ENCODE measurements at places on chromosomes 13 and 19.
A peak's percentile ranks its signal among the peaks of the same experiment; 100 is the strongest.

- no peak for DNase-seq
Measured at GRCh38 chr13:109274188-109274821, 512.1 kb downstream of the IRS2 start.

- DNase-seq: no peak
Measured at GRCh38 chr13:107883561-107884175, 331.7 kb downstream of the LIG4 start.

DNA sequence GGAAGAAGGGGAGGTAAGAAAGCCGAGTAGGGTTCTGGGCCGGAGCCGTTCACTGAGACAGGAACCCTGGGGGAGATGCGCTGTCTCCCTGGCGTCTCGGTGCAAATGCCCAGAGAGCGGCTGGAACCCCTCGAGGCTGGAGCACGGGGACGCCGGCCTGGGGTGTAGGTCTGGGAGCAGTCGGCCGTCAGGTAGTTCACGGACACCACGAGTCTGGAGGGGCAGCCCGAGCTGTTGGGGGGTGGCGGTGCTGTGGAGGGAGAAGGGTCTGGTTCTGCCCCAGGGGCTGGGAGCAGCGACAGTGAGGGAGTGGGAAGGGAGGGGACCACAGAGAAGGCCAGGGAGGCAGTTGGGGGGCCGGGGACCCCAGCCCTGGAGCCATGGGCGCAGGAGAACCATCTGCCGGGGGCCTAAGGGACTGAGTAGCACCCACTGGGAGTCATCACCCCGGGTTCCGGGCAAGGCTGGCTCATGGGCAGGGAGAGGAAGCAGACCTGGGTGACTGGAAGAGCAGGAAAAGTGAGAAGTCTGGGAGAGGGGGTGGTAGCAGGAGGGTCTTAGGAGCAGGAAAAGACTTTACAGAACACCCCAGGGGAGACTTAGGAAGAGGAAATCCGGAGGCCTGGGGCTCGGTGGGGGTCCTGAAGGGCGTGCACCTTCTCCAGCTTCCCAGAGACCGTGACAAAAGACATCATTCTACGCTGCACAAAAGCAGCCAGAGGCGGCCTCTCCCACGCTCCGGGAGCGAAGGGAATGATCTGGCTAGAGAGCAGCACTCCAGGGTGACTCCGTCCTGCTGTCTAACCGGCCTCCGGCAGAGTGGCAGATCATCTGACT is 173.1 kb upstream of the SOX1 start:
- DNase-seq: no peak

GRCh38 chr13:84730376-84730775 is 848.1 kb upstream of the SLITRK1 start:
- no peak for DNase-seq

DNA sequence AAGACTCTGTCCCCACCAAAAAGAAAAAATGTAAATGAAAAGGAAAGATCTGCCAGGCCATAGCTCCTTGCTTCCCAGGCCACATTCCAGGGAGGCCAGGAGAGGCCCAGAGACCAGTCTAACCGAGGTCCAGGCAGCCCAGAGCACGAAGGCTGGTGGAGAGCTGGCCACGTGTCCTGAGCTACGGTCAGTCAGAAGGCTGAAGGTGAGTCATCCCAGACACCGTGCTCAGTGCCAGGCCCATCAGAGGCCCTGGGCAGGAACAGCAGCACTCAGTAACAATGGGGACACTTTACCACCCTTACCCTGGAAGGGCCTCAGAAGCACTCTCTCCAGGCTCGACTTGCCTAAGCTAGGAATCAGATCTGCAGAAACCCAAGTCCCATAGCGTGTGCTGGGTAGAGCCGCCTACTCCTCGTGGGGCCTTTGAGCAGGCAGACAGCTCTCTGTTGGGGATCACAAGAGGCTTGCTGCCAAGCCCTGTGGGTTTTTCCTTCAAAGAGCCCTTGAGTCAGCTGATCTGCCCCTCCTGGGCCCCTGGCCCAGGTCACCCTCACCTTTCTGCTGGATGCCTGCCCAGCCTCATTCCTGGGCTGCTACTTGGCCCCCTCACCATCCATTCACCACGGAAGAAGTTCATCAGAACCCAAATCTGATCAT is 11.6 kb upstream of the DNMT1 start:
- no peak for DNase-seq

DNA sequence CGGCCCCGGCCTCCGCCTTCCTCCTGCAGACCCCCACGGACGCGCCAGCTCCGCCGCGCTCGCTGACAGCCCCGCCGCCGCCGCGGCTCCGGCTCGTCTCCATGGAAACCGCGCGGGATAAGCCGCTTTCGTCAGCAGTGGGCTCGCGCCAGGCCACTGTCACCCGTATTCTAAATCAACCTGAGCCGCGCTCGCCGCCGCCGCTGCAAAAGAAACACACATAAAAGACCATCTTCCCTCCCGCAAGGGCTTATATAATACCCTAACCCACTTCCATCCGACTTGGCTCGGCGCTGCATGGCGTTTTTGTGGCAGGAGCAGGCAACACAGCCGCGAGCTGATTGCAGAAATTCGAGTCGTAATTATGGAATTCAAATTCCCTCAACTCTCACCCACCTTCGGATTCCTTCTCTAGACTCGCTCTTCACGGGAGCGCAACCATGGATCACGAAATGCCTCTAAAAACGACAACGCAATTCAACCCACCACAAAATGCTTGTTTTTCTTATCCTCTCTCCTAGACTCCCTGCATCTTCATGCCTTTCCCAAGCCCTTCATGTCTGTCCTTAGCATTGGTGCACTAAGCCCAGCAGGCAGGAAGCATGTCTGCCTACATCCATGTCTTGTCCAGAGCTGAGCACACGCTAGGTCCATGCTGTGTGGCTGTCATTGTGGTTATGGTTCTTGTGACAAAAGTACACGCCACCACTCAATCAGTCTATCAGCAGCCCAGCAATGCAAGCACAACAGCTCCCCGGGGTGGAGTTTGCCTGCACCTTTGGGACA is at the start of gene AMER2:
AMER2 (minus strand) TSS at position 772 of the 786 bp plus-strand sequence; CDS start at position 103, 669 bp downstream.
- DNase-seq: no peak

DNA sequence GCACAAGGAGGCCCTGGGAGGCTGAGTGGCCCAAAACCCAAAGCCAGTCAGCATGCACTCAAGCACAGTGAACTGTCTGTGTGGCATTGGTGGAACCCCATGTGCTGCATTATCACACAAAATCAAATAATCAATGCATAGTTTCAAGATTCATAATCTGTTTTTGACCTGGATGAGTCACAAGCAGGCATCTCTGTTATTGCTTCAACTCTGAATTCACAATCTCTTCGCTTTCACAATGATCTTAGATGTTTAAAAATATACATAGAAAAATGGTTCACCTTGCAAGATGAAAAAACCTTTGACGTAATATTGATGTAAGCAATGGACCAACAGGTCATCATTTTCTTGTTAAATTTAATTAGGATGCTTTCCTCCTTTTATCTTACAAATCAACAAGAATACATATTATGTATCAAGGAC is 455.4 kb downstream of the IRS2 start:
- no peak for DNase-seq

DNA sequence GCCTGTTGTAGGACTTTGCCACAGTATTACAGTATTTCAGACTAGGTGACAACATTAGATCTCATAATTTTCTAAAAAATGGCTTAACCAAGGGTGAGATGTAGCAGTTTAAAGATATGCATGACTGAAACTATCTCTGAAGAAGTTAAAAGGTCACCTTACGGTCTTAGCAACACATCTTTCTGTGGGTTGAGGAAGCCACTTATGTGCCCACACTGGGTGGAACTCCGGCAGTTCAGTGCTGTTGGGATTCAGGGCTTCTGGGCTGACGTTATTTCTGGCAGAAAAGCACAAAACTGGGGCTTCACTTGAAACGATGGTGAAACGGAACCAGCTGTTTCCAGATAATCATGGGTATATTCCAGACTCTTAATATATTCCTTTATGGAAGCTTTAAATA is 697.3 kb downstream of the PCDH9 start:
- DNase-seq: no peak

GRCh38 chr13:40971321-40971720 is 47.8 kb downstream of the ELF1 start:
- DNase-seq: no peak

- DNase-seq: no peak
Measured at GRCh38 chr13:102940143-102940542, 94.3 kb downstream of the ERCC5 start.

DNA sequence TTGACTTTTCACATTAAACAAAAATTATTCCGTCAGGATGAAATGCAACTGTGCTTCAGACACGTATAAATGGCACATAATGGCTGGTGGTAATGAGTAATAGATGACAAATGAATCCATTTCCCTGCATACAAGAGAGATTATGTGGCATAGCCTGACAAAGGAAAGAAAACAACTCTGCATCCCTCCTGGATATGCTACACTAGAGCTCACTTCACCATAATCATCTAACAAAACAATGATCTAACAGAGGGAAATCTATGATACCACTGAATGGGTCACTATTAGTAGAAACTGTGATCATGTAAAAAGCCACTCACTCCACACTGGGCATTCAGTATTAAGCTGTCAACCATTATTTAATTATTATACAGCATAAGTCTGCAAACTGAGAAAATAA is 1498.4 kb downstream of the EFNB2 start:
- DNase-seq: no peak

DNA sequence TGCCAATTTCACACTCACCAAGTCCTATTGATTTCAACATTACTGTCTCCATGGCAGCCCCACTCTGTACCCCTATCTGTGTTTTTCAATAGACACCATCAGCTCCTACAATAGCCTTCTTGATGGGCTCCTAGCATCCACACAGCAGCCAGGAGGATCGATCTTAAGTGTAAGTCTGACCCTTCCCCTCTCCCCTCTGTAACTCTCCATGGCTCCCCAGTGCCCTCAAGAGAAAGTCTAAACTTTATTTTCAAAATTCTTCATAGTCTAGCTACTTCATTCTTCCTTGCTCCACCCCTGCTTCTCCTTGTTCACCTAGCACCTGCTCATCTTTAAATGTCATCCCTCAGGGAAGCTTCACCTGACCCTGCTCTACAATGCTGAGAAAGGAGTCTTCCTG is 30.0 kb upstream of the ZNRF4 start:
- no peak for DNase-seq

- peak; percentile 65 for DNase-seq
Measured at GRCh38 chr19:44025217-44025936, at the start of gene ZNF222. Gene ZNF222, plus strand, starts transcription at chr19:44025379. Its CDS starts 58 bp downstream, at chr19:44025437.

- DNase-seq: no peak
Measured at GRCh38 chr13:40130871-40131636, 475.6 kb downstream of the COG6 start.

- DNase-seq: no peak
Measured at GRCh38 chr19:56864443-56865125, 24.1 kb upstream of the PEG3 start.

GRCh38 chr13:93522501-93522900 is 295.9 kb downstream of the GPC6 start:
- DNase-seq: no peak

DNA sequence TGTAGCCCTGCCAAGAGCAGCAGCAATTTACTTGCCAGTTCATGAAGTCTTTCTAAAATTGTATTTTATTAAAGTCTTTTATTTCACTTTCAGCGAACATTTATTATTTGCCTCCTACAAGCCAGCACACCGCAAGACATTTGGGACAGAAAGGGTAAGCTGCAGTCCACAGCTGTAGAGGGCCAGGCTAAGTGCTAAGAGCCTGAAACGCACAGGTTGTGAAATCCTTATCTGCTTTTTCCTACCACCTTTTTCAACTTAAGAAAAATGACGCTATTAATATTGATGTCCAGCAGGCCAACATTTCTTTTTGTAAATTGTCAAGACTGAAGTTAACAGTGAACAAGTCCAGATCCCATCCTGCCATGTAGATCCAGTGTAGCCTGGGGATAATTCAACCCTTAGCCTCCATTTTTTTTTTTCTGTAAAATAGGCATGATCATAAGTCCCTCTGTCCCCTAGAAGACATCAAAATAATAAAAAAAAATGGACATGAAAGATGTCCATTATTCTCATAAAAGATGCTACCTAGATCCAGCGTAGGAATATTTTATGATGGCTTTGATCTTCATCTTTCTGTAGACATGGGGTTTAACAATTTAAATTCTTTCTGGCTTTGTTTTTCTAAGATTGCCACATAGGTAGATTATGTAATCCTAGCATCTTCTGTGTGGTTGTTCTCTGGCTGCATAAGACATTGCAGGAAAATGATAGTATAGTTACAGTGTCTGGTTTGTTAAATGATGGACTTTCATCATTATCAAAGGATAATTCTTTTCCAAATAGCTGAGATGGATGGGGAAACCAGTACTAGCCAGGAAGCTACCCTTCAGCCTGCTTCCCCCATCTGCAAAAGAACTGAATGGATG is 128.4 kb downstream of the SHISA2 start:
- DNase-seq: no peak

DNA sequence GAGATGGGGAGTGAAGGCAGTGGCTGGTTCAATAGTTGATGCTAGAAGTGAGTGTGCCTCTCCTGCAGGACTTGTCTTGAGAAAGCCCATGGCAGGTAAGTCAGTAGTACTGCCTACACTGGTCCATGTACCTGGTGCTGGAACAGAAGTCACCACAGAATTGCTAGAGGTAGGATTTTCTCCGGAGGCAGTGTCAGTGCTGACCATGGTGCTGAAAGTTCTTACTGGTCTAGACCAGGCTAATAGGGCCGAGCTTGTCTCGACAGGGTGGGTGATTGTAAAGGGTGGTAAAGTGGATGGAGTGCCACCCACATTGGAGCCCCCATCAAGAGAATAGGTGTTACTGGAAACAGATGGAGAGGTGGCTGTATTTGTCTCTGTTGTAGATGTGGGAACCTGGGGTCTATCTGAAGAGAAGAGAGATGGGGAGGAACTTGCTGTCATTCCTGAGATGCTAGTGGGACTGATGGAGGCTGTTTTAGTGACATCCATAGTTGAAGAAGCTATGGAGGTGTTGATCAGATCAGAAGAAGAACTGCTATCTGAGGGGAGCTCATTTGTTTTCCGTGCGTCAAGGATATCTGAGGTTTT is 36.6 kb downstream of the MUC16 start:
- no peak for DNase-seq

DNA sequence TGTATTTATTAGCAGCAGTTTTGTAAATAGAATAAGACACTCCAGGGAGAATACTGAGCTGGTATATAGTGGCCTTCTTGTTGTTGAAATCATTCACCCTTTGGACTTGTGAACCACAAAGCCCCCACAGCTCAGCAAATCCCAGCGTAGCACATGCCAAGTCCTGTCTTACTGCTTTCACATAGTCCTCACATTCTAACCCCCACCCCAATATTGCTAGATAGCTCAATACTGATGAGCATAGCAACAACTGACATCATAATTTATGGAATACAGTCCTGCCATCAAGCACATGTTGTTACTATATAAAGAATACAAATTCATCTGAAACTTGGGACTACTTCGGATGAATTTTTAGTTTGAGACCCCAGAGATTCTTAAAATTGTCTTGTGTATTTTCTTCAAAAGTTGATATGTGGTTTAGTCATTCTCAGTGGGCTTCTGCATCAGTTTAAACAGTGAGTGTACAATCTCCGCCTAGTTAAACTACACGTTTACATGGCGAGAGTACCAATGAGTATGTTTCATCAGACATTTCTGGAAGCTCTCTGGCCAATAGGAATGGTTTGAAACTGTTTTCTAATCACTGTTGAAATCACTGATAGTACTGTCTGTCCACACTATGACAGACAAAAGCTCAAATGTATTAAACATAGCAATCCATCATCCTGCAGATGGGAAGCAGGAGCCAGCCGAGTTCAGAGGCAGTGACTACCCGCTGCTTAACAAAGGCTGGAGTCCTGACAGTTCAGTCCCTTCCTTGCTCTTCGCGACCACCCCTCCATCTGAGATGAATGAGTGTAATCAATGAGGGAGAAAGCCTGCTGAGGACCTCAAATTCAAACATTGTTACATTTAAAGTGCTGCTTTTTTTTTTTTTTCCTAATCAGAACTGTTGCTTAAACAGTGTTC is 15.2 kb downstream of the DACH1 start:
- no peak for DNase-seq

All from NCI-H1105 (cell line).